ENCODE measurements at places on chromosomes 1 and 21. TPM values are rescaled to one million over a fixed set of nuclear protein-coding genes. Genes with fewer than 3 reads are reported as not detected.

Gene TMPRSS3
- not detected for total RNA-seq

Gene ASB17
- not detected for total RNA-seq

Gene EXO1
- total RNA-seq, result 36.4 TPM

Gene DISC1
- 3.5 TPM for total RNA-seq

Gene RIPPLY3
- total RNA-seq, result 2.0 TPM

Gene ADSS2
- total RNA-seq, result 99.9 TPM

Gene OR6F1
- not detected for total RNA-seq

Gene ZNF648
- total RNA-seq, result 0.23 TPM

Gene LYPD8
- not detected for total RNA-seq

DNA sequence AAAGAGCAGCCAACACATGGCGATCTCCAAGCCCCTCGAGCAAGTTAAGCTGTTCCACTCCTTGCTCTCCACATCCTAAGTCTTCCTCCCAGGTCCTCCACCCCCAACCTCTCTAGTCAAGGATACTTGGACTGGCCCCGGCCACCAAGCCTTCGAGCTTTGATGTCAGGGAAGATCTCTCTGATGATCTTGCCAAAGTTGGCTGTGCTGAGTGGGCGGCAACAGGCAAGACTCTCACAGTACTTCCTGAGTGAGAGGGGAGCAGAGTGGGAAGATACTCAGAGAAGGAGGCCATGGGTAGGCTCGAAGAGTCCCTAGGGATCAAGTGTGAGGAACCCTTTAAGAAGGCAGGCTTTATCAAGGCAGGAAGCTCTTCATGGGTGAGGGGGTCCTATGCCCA, 2.8 kb downstream of the RFX5 start:
- no peak for DNase-seq
- no peak overlapping the region for H3K27ac ChIP-seq
- H3K4me3 ChIP-seq, result no peak overlapping the region

DNA sequence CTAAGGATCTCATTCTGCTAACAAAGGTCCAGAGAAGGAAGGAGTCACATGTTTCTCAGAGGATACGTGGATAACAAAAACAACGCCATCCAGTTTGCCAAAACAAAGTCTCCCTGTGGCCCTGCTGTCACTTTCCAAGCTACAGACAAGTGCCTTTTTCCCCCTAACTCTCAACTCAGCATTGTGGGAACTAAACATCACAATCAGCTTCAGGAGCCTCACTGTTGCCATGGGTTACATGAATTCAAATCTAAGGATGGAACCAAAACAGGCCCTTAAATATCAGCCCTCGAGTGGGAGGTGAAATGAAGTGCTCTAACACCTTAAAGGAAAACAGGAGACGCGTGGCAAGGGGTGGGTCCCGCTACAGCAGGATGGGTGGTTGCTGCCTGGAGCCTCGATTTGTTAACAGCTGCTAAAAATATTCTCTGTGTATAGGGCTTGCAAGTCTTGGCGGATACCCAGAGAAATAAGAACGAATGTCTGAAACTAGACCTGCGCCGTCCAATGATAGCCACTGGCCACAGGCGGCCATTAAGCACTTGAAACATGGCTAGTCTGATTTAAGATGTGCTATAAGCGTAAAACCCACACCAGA, 66.4 kb upstream of the SOD1 start:
- no peak overlapping the region for H3K27ac ChIP-seq
- DNase-seq, result no peak
- H3K27me3 ChIP-seq, result no peaks in the 10 kb centered on the region
- no peak overlapping the region for H3K4me3 ChIP-seq

GRCh38 chr1:225348400-225348799, 79.4 kb downstream of the LBR start:
- no peak overlapping the region for H3K4me3 ChIP-seq
- H3K4me1 ChIP-seq, result no peaks in the 10 kb centered on the region
- H3K36me3 ChIP-seq, result no peaks in the 10 kb centered on the region
- no peak overlapping the region for H3K27ac ChIP-seq
- no peak for DNase-seq
- no peaks in the 10 kb centered on the region for H3K27me3 ChIP-seq

GRCh38 chr1:156203331-156203730, 9.4 kb downstream of the SLC25A44 start:
- no peaks in the 10 kb centered on the region for H3K27me3 ChIP-seq
- DNase-seq, result no peak
- no peak overlapping the region for H3K4me3 ChIP-seq
- no peaks in the 10 kb centered on the region for H3K4me1 ChIP-seq

- H3K36me3 ChIP-seq, result no peaks in the 10 kb centered on the region
- H3K27ac ChIP-seq, result no peak overlapping the region
- DNase-seq, result no peak
- H3K27me3 ChIP-seq, result no peaks in the 10 kb centered on the region
- peaks cover 4% of the 10 kb centered on the region for H3K4me1 ChIP-seq
Measured at GRCh38 chr1:32255072-32256071, 4.3 kb downstream of the LCK start.

DNA sequence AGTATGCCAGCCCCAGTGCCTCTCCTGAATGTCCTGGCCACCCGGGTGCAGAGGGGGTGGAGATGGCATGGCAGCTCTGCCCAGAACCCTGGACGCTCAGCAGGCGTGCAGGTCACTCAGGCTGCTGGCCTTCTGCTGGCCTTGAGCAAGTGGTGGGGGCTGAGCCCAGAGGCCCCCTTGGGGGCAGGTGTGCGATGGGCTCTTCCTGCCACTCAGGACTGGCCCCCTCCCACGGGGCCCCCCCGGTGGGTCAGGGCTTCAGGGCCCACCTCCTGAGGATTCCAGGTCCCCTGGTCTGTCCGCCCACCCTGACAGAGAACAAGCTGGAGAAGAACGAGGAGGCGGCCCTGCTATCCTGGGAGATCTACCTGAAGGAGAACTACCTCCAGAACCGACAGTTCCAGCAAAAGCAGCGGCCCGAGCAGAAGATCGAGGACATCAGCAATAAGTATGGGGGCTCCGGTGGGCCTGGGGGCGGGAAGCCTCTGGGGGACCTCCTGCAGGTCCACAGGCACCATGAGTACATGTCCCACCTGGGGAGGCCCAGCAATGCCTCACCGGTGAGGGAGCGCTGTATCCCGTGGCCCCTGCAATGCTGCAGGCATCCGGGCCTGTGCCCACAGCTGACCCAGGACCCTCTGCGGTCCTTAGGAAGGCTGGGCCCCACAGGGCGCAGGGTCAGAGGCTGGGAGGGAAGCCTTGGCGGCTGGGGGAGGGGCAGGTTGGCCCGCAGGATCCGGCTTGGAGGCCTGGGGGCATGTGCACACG, 37.0 kb upstream of the LRRC3 start:
- no peaks in the 10 kb centered on the region for H3K4me1 ChIP-seq

DNA sequence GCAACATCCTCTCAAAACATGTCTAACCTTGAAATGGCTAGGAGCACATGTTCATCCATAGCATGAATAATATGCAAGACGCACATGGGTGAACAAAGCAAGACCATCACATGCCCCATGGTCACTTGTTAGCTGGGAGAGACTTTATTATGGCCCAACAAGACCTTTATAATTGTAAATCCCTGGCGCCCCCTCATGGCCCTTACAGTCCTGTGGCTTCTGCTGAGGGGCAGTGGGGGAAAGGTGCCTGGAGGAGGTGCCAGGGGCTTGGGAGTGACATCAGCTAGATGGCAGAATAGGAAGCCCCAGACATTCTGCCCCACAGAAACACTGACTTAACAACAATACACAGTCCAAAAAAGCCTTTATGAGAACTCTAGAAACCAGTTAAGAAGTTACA, 51.7 kb downstream of the CSMD2 start:
- no peak for DNase-seq
- no peaks in the 10 kb centered on the region for H3K4me1 ChIP-seq
- H3K36me3 ChIP-seq, result no peaks in the 10 kb centered on the region
- H3K27me3 ChIP-seq, result no peaks in the 10 kb centered on the region
- H3K27ac ChIP-seq, result no peak overlapping the region
- H3K4me3 ChIP-seq, result no peak overlapping the region

- peaks cover 4% of the 10 kb centered on the region for H3K4me1 ChIP-seq
- no peak overlapping the region for H3K27ac ChIP-seq
Measured at GRCh38 chr1:70672442-70672888, 261.4 kb downstream of the CTH start.

DNA sequence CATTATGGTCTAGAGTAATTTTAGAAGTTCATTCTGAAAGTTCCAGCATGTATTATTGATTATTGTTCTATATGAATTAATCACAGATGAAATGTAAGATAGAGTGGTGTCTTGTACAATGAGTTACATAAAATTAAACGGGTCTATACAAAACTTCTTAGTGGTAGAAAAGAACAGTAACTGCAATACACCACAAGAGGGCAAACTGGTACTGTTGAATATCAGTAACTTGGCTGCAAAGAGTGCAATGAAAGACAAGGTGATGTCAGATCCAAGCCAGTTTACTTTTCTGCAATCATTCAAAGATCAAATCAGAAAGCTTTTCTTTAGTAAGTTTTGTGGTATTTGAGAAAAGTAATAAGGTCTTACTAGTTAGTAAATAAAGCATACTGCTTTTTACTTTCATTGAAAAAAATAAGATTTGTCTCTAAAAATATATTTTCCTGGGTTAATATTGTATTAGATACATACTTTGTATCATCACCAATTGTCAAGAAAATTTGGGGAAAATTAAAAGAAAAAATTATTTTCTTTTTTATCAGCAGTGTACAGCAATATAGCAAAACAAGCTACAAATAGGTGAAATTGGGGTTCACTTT, 66.4 kb upstream of the BTG3 start:
- no peaks in the 10 kb centered on the region for H3K27me3 ChIP-seq
- H3K4me3 ChIP-seq, result no peak overlapping the region
- no peak for DNase-seq
- no peak overlapping the region for H3K27ac ChIP-seq
- H3K36me3 ChIP-seq, result no peaks in the 10 kb centered on the region

DNA sequence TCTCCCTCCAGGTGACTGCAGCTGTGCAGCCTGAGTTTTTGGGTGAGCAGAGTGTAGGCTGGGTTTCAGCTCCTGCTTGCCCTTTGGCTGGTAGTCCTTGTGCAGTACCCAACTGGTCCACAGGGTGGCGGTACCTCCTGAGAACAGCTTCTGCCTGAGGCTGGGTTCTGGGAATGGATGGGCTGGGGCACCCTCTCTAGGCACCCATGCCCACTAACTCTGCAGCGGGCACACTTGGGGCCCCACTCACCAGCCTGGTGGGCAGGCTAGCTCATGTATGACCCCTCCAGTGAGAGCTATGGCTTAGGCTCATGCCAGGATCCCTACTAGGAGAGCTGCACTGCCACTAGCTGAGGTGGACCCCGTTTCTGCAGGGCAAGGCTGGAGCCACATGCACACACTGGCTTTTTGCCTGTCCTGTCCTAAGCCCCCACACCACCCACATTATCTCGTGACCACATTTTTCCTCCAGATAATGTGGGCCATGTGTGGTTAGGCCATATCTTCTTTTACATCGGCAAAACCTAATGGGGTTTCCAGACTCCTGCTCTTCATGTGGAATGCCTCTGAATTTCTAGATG, 15.5 kb upstream of the GSTM4 start:
- H3K27ac ChIP-seq, result no peak overlapping the region
- no peaks in the 10 kb centered on the region for H3K27me3 ChIP-seq
- H3K4me1 ChIP-seq, result peaks cover 6% of the 10 kb centered on the region
- no peak overlapping the region for H3K4me3 ChIP-seq
- no peaks in the 10 kb centered on the region for H3K36me3 ChIP-seq

GRCh38 chr21:35149698-35150097, 100.6 kb upstream of the RUNX1 start:
- H3K27ac ChIP-seq, result no peak overlapping the region
- no peak overlapping the region for H3K4me3 ChIP-seq
- no peaks in the 10 kb centered on the region for H3K27me3 ChIP-seq
- H3K36me3 ChIP-seq, result no peaks in the 10 kb centered on the region
- no peak for DNase-seq
- H3K4me1 ChIP-seq, result no peaks in the 10 kb centered on the region

DNA sequence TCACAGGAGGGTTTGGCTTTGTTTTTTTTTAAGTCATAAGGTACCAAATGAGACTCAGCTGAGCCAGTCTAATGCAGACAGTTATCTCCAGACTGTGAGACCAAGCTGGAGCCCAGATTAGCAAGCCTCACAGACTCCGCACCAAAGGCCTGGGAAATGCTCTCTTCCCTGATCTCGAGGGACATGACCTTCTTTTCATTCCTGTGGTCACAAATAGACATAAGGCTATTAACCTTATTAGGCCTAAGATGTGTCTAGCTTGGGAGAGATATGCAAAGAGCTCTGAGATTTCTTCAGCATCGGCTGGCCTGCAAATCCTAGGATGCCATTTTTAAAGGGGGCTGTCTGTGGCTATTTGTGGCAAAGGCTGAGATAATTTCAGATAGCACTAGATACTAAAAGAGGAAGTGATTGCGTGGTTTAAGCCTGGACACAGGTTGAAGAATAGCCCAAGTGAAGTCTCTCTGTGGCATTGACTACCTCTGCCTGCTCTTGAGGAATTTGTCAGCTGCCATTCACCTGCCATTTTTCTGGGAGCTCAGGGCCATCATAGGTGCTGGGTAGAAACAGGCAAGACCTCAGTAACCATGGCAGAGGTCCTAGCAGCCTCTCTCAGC, 301.3 kb downstream of the SIPA1L2 start:
- H3K27me3 ChIP-seq, result no peaks in the 10 kb centered on the region
- DNase-seq, result no peak
- no peak overlapping the region for H3K27ac ChIP-seq

DNA sequence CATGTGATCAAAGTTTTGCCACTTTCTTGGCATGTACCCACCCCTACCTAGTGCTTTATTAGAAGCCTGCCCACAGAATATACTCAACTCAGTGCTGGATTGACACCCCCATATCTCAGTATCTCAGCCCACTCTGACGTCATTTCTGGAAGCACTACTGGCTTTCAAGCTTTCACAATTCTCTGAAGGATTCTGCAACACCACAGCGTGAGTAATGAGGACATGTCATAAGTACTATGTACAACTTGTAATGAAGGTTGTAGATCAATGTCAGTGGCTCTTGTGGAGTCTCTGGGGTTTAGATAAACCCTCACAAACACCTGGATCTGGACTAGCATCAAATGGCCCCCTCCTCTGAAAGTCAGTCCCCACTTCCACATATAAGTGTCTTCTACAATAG, 57.2 kb downstream of the TNFSF4 start:
- no peaks in the 10 kb centered on the region for H3K36me3 ChIP-seq
- no peak for DNase-seq
- no peak overlapping the region for H3K27ac ChIP-seq

GRCh38 chr1:5981009-5981380, 11.2 kb downstream of the NPHP4 start:
- no peak for DNase-seq
- peaks cover 8% of the 10 kb centered on the region for H3K4me1 ChIP-seq
- H3K4me3 ChIP-seq, result no peak overlapping the region
- no peaks in the 10 kb centered on the region for H3K27me3 ChIP-seq
- no peaks in the 10 kb centered on the region for H3K36me3 ChIP-seq

Measured in H1 (cell line).